ENCODE measurements at places on chromosomes 16 and 17.

DNA sequence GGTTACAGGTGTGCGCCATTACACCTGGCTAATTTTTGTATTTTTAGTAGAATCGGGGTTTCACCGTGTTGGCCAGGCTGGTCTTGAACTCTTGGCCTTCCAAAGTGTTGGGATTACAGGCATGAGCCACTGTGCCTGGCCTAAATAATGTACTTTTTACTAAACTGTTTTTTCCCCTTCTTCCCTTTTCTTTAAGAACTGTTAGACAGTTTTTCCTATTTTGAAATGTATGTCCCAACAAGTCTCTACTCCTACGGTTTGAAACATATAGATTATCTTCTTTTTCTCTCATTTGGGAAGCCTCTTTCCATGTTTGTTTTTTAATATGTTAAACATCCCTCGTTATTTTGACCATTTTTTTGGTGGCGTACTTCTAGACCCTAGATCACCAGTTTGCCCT is 9.6 kb downstream of the UTP18 start:
- no peak for DNase-seq

DNA sequence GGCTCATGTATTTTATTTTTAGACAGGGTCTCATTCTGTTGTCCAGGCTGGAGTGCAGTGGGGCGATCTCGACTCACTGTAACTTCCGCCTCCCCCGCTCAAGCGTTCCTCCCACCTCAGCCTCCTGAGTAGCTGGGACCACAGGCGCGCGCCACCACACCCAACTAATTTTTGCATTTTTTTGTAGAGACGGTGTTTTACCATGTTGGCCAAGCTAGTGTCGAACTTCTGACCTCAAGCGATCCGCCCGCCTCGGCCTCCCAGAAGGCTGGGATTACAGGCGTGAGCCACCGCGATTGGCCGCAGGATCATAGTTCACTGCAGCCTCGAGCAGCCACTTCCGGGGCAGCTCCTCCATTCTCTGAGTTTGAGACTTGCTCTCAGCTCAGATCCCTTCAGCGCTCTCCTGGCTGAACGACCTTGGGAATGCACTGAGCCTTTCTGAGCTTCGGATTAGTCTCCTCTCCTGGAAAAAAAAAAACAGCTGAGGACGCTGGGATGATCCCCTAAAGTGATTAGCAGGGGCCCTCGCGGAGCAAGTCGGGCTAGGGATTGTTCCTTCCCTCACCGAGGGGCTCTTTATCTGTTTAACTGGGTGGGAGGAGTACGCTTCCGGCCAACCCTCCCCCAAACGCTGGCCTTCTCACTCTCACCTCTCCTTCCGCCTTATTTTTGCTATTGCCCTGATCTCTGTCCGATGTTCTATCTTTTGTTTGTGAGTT is 1.1 kb upstream of the PKMYT1 start:
- DNase-seq: no peak

GRCh38 chr16:69131167-69131838 is 1.1 kb downstream of the CHTF8 start:
- DNase-seq: no peak

GRCh38 chr16:24999088-24999670 is 16.0 kb downstream of the ARHGAP17 start:
- DNase-seq: no peak

GRCh38 chr17:75624714-75625345 is 8.4 kb upstream of the SMIM5 start:
- no peak for DNase-seq

GRCh38 chr16:50696575-50697420 is 3.4 kb downstream of the NOD2 start:
- DNase-seq: no peak

GRCh38 chr16:74874123-74874522 is 99.5 kb upstream of the FA2H start:
- no peak for DNase-seq

DNA sequence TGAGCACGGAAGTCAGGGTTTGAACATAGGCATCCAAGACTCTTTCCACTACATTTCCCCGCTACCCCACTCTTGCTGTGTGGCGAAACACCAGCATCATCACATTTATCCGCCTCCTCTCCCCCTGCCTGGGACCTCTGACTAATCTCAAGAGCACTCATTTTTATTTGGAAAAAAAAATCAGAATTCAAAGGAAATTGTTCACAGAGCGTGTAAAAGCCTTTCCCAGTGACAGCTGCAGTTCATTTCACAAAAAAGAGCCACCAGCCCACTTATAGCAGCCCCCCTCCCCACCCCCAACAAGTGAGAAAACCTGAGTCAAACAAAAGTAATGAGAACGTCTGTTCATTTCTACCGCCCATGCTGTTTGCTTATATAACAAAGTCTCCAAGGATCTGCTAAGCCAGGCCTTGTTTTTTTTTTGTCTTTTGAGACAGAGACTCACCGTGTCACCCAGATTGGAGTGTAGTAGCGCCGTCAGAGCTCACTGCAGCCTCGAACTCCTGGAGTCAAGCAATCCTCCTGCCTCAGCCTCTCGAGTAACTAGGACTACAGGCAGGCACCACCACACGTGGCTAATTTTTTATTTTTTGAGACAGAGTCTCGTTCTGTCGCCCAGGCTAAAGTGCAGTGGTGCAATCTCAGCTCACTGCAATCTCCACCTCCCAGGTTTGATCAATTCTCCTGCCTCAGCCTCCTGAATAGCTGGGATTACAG is 48.3 kb upstream of the HAPSTR1 start:
- no peak for DNase-seq

DNA sequence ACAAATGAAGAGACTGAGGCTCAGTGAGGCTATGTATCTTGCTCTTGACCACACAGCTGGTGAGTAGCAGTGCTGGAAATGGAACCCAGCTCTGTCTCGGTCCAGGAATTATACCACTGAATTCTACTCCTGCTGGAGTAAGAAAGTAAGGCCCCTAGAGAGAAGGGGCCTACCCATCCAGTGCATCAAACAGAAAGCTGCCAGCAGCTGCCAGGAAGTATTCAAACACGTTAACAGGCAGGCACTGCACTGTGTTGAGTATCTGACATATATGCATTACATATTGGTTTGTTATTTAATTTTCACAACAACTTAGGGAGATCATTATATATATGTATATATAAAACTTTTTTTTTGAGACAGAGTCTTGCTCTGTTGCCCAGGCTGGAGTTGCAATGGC is 4.0 kb downstream of the ARL5C start:
- no peak for DNase-seq

GRCh38 chr17:38357486-38358123 is 6.0 kb downstream of the SOCS7 start:
- no peak for DNase-seq

DNA sequence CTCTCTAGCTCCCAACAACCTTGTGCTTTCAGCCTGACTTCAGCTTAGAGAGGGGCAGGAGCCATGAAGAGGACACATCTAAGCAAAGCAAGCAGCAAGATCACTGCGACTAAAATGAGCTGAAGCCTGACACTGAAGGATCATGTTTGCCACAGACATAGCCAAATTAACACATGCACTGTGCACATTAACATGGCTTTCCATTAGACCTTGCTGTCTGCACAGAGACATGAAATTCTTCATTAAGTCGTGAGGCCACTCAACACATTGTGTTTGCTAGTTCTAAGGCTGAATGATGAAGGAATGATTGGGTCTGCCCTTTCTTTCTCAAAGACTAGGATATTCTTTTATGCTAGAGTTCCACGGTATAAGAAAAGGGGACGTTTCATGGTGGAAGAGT is 558.3 kb upstream of the PSMD7 start:
- DNase-seq: no peak

DNA sequence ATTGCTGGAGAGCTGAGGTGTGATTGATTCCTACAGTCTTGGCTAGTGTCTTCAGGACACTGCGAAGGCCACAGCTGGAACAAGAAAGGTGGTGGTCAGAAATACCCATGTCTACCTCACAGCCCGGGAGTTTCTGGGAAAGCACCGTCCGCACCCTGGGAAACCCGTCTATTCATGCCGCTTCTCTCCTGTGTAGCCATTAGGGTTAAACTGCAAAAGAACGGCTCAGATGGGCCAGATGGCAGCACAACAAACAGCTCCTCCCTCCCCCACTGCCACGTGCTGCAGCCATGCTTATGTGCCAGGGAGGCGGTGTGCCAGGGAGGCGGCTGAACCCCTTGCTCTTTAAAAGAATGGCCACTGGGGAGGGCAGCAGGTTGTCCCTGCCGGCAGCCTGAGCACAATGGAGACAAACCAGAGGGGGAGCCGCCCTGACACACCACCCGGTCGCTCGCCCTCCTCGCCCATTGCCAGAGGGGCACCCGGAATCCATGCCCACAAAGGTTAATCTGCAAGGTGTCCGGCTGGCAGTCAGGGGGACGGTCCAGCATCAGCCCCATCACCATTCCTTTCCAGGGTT is 65.2 kb downstream of the CYTH1 start:
- DNase-seq: no peak

DNA sequence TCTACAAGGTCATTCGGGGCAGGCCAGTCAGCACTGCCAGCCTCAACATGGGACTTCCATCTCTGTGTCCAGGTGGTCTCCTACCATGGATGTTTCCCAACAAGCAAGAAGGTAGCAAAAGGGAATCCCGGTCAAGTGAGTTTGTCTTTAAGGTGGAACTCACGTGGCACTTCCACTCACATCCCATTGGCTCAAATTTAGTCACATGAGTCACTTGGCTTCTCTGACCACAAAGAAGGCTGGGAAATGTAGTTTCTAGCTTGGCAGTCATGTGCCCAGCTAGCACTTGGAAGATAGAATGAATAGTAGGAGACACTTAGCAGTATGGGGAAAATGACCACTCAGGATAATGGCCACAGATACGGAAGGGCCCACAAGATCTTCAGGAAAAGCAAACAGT is 106.6 kb downstream of the AIPL1 start:
- no peak for DNase-seq

GRCh38 chr17:10292057-10292937 is 80.5 kb downstream of the MYH13 start:
- DNase-seq: no peak

DNA sequence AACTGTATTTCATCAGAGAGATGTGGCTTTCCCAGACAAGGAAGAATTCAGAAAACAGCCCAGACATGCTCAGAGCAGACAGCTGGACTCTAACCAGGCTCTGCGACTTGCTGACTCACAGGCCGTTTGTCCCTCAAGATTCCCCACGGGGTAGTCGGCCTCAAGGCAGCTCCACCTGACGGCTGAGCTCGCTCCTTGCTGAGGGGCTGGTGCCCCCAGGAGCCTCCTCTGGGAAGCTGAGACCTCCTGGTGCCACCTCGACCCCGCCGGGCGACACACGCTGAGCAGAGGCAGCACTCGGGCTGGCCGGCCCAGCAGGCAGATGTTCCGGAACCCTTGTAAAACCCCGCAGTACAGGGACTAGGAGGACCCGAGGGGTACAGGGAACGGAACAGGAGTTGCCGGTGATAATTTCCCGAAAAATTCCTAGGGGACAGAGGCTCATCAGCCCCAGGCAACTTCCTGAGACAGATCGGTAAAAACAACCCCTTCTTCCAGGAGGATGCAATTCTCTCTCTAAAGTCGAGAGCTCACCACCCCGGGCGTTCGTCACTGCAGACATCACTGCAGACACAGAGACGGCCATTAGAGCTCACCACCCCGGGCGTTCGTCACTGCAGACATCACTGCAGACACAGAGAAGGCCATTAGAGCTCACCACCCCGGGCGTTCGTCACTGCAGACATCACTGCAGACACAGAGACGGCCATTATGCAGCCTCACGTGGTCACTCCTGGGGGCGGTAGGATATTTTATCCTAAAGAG is 19.9 kb downstream of the RPH3AL start:
- DNase-seq: no peak

DNA sequence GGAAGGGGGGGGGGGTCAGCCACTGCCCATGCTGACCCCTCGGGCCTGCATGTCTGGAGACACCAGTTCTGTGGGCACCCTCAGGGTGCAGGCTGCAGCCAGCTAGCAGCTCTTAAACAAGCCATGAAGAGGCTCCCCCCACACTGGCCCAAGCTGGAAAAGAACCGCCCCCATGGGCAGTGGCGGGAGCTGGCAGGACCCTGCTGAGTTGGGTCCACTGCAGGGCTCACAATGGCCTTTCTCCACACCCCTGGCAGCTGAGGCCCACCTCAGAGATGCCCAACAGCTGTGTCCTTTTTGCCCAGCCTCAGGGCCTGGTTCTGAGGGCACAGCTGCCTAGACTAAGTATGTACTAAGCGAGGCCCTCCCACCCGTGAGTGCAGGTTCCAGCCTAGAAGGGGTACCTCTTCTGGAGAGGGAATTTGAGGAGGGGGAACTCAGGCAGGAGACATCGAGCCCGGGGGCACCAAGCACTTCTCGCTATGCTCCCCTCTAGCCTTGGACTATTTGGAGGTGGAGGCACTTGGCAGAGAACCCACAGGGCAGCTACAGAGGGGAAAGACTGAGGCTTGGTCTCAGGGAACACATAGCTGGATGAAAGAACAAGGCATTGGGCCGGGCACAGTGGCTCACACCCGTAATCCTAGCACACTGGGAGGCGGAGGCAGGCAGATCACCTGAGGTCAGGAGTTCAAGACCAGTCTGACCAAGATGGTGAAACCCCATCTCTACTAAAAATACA is 3.2 kb downstream of the THRA start:
- no peak for DNase-seq

- no peak for DNase-seq
These were observed 6.9 kb downstream of the WNK4 start for GRCh38 chr17:42787266-42787665.

DNA sequence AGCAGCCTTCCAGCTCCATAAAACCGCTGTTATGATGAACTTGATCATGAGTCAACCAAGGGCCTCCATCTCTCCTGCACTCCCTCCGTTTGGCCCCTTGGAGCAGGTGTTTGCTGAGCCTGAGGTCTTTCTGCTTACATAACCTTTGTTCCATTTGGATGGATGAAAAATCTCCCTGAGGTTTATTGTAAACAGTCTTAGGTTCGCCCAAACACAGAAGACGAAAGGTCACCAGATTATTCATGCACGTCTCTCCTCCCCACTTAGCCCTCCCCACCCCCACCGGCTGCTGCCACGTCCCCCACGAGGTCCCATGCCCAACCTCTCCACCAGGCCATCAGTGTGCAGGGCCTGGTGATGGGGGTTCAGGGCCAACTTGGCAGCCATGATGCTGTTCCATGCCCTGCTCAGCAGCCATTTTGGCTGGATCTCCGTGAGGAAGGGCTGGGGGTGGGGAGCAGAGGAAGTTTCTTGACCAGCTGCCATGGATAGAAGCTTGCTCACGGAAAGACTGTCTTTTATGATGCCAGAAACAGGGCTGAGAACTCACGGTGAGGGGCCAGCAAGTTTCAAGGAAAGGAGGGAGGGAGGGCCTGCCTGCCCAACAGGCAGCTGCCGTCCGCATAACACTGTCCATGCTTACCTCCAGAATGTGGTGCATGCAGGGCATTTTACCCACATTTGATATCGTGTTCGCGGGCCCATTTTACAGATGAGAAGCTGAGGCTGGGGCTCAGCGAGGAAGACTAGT is 47.8 kb upstream of the FOXF1 start:
- DNase-seq: no peak

- DNase-seq: no peak
These were observed 10.2 kb upstream of the FAM83G start for GRCh38 chr17:19014628-19015215.

DNA sequence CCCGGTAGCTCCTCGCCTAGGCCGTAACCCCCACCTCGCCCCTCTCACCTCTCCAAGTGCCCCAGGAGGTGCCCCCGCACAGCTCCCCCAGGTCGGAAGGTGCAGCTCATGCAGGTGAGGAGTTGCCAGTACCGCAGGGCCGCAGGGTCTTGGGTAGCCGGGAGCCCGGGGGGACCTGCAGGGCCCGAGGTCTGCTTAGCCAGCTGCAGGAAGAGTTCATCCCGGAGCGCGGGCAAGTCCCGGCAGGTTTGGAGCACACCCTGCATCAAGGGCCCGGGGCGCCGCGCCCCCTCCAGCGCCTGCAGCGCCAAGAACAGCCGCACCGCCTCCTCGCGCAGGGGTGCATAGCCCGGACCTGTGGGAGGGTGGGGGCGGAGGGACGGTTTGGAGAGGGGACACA is 4.8 kb downstream of the PLEKHH3 start:
- DNase-seq: no peak
